Esophagus squamous epithelium (tissue), 5 donors: ENCODE measurements at places on chromosomes 6 and 20.

DNA sequence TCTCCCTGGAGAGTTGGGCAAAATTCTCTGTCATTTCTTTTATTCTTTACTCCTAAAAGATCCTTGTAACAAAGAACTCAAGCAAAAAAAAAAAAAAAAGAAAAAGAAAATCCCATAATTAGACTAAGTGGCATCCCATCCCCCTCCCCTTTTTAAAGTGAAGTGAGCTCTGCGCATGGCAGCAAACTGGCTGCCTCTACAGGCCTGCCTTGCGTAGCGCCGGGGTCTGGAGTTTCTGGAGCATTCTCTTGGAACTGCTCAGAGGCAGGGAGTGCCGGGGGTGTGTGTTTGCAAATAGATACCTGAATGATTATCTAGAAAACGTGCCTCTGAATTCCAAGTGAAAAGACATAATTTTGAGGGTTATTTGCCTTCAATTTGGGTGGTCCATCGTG, 48.1 kb downstream of the FOXC1 start:
- H3K4me1 ChIP-seq: no peaks in the 10 kb centered on the region
- H3K4me3 ChIP-seq: no peak overlapping the region
- no peak for DNase-seq
- no peak overlapping the region for H3K27ac ChIP-seq
- no peaks in the 10 kb centered on the region for H3K27me3 ChIP-seq

DNA sequence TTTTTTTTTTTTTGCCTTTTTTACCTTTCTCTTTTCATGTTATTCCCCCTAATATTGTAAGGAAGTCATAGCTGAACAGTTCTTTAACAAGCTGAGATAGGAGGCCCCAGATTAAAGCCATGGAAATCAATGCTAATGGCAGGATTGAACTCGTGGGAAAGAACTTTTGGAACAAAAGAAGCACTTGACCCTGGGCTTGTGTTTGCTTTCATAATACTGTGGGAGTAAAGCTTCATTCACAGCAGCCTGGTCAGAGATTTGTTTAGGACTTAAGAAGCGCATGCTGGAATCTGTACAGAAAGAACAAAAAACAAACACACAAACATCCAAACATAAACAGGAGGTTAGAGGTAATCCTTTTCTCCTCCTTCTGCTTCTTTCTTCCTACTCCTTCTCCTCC, 5.1 kb downstream of the HEY2 start:
- DNase-seq: no peak
- H3K27ac ChIP-seq: no peak overlapping the region
- no peak overlapping the region for H3K4me3 ChIP-seq
- H3K27me3 ChIP-seq: no peaks in the 10 kb centered on the region
- H3K36me3 ChIP-seq: peaks cover 14% of the 10 kb centered on the region

GRCh38 chr20:23116311-23117089, 30.4 kb upstream of the CD93 start:
- H3K27ac ChIP-seq: peak overlapping the region; percentile 58
- no peaks in the 10 kb centered on the region for H3K27me3 ChIP-seq
- peaks cover 56% of the 10 kb centered on the region for H3K4me1 ChIP-seq
- H3K4me3 ChIP-seq: no peak overlapping the region
- no peak for DNase-seq

DNA sequence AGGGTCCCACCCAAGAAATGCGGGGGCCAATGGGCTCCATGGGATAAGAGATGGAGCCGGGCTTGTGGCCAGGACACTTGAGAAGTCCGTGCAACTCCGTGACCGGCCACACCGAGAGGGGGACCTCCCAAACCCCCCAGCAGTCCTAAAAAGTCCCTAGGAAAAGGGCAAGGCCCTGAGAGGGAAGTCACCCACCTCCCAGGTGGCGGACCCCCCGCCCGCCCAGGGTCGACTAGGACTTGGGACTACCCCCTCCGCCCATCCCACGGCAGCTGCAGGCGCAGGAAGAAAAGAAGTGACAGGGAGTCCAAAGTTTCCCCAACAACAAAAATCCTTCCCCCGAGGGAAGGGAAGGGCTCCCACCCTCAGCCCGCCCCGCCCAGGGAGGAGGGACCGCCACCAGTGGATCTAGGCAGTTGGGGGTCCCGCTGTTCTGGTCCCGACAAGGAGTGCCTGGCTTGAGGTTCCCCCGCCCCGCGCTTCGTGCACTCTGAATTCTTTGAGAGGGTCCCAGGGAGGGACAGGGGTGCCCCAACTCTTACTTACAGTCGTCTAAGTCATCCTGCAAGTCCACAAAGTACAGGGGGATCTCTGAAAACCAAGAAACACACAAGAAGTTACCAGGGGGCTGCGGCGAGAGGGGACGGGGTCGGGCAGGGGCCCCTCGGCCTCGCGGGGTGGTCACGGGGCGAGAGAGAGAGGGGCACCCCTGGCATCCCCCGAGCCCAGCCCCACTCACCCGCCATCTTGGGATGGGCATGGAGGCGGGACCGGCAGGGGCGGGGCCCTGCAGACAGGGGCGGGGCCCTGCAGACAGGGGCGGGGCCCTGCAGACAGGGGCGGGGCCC, 611 bp upstream of the RAB22A start:
- peak overlapping the region; percentile 100 for H3K4me3 ChIP-seq
- H3K27me3 ChIP-seq: no peaks in the 10 kb centered on the region
- H3K4me1 ChIP-seq: peaks cover 6% of the 10 kb centered on the region
- H3K36me3 ChIP-seq: no peaks in the 10 kb centered on the region

GRCh38 chr6:32621372-32621771, 15.8 kb upstream of the HLA-DQA1 start:
- H3K4me1 ChIP-seq: no peaks in the 10 kb centered on the region
- no peak overlapping the region for H3K27ac ChIP-seq
- no peak overlapping the region for H3K4me3 ChIP-seq
- no peaks in the 10 kb centered on the region for H3K27me3 ChIP-seq
- no peaks in the 10 kb centered on the region for H3K36me3 ChIP-seq
- DNase-seq: no peak

DNA sequence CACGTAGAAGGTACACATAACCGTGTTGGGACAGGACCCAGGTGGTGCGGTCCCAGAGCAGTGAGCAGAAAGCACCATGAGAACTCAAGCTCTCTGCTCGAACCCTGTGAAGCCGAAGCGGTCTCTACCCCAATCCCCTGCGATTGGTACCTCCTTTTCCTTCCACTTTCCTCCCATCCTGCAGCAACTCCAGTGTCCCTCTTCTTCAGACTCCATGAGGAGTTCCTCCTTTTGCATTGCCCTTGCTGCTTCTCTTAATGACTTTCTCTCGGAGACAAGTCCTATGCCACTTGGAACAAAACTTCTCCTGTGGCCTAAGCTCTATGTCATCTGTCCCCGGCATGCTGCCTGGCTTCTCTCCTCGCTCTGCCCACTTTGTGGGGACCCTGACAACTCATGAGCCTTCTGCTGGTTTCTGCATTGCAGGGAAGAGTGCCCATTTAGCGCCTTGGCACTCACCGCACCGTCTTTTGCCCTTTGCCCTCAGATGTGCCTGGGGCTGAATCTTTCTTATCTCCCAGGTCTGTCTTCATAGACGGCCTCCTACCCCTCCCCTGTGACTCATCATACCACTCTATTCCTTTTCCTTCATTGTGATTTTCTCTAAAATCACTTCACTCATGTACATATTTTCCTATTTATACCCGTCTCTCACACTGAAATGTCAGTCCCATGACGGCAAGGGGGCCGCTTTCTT, 9.2 kb upstream of the ZNF831 start:
- no peak for DNase-seq
- H3K4me3 ChIP-seq: no peak overlapping the region
- H3K27me3 ChIP-seq: no peaks in the 10 kb centered on the region
- no peaks in the 10 kb centered on the region for H3K36me3 ChIP-seq
- H3K4me1 ChIP-seq: peaks cover 83% of the 10 kb centered on the region

- DNase-seq: no peak
- H3K27me3 ChIP-seq: no peaks in the 10 kb centered on the region
- H3K4me1 ChIP-seq: no peaks in the 10 kb centered on the region
- H3K36me3 ChIP-seq: no peaks in the 10 kb centered on the region
- no peak overlapping the region for H3K27ac ChIP-seq
- no peak overlapping the region for H3K4me3 ChIP-seq
Measured at GRCh38 chr6:144896871-144897270, 611.7 kb downstream of the UTRN start.

DNA sequence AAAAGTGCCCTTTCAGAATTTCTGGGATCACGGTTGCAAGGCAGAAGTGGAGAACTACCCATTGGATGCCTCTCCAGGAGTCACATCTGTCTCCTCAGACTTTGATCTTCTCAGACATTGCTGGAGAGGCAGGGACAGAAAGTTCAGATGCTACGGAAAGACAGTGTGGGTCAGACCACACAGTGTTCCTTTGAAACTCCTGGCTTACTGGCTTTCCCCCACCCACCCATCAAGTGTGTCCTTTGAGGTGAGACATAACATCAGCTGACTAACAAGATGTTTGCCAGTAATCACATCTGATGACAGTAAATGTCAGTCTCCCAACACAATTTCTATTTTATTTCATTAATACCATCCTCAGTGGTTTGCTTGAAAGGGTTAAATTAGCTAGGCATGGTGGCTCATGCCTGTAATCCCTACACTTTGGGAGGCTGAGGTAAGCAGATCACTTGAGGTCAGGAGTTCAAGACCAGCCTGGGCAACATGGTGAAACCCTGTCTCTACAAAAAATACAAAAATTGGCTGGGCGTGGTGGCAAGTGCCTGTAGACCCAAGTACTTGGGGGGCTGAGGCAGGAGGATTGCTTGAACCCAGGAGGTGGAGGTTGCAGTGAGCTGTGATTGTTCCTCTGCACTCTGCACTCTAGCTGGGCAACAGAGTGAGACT, 67.2 kb upstream of the SNX9 start:
- no peak for DNase-seq
- H3K4me1 ChIP-seq: peaks cover 6% of the 10 kb centered on the region
- H3K27ac ChIP-seq: no peak overlapping the region

DNA sequence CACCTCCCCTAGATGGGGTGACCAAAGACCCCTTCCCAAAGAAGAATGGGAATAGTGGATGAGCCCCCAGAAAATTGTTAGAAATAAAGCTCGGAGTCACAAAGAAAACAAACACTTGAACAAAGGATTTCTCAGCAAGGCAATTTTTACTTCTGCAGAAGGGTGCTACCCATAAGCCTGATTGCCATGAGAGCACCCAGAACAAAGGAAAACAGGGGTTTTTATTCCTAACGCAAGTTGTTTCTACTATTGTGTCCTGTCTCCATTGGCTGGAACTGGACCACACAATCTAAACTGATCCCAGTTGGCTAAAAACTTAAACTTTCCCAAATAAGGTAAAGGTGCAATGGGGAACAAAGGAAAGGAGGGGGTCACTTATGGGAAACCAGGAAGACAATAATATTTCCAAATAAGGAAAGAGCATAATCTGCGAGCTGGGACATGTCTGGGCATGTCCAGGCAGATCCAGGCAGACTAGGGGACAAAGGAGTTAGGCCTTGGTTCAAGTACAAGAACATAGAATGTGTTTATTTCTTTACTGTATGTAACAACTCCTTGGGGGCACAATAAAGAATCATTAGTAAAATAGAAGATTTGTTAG, 20.0 kb downstream of the HLA-B start:
- H3K27me3 ChIP-seq: no peaks in the 10 kb centered on the region
- no peak overlapping the region for H3K4me3 ChIP-seq
- H3K36me3 ChIP-seq: no peaks in the 10 kb centered on the region
- DNase-seq: no peak
- no peaks in the 10 kb centered on the region for H3K4me1 ChIP-seq

DNA sequence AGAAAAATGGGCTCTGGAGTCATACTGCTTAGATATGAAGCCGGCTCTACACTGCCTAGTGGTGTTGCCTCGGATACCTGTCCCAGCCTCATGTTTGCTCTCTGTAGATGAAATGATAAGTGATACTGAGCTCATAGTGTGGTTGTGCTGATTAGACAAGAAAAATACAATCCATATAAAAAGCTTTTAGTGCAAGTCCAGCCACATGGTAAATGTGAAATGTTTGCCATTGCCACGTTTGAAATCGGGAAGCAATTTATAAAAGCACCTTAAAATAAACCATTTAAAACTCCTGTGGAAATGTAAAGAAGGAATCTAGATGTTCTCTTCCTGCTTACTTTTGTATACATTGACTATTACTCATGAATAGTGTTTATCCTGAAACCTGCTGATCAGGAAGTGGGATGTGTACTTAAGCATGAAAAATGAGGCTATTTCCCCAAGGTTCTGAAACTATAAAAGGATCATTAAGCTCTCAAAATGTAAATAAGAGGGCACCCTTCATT, 13.1 kb upstream of the PBOV1 start:
- peaks cover 4% of the 10 kb centered on the region for H3K4me1 ChIP-seq
- no peaks in the 10 kb centered on the region for H3K27me3 ChIP-seq
- H3K4me3 ChIP-seq: no peak overlapping the region
- no peak for DNase-seq
- H3K36me3 ChIP-seq: no peaks in the 10 kb centered on the region

- H3K27ac ChIP-seq: peak within 1 kb of the TSS; percentile 87
- H3K27me3 ChIP-seq: no peaks in the 10 kb centered on the region
- H3K4me3 ChIP-seq: peak within 1 kb of the TSS; percentile 90
Measured at GRCh38 chr6:7910654-7911344, at the start of gene TXNDC5. Gene TXNDC5 (minus strand): TSS chr6:7910788. CDS start chr6:7910776, 12 bp downstream.

DNA sequence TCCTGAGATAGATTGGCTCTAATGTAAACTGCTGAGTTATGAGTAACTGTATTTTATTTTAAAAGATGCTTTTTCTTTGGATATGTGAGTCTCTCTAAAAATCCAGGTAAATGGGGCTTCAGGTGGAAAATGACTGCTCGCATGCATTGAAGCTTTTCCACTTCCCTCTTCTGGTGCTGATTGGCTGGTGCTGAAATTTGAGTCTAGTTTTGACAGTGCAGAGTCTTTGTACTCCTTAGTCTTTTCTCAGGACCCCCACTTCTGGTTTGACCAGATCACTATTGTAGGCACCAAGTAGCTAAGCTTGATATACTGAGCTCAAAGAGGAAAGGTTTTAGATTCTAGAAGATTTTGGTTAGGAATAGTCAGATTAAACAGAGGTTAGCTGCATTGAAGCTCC, 60.7 kb upstream of the TULP4 start:
- peaks cover 11% of the 10 kb centered on the region for H3K4me1 ChIP-seq
- H3K4me3 ChIP-seq: no peak overlapping the region
- H3K36me3 ChIP-seq: no peaks in the 10 kb centered on the region
- no peak for DNase-seq
- H3K27ac ChIP-seq: no peak overlapping the region
- H3K27me3 ChIP-seq: no peaks in the 10 kb centered on the region

DNA sequence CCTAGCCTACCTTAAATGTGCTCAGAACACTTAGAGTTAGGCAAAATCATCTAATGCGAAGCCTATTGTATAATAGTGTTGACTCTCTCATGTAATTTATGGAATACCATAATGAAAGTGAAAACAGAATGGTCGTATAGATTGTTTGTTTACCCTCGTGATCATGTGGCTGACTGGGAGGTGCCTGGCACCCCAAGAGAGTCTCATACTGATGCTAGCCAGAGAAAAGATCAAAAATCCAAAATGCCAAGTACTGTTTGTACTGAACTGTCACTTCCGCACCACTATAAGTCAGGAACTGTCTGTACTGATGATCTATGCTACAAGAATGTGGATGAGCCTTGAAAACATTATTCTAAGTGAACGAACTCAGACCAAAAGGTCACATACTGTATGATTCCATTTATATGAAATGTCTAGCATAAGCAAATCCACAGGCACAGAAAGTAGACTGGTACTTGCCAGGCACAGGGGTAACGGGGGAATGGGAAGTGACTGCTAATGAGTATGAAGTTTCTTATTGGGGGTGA, 22.4 kb downstream of the ZMYND8 start:
- no peaks in the 10 kb centered on the region for H3K36me3 ChIP-seq
- H3K27ac ChIP-seq: peak overlapping the region; percentile 91
- peak overlapping the region; percentile 7 for H3K4me3 ChIP-seq
- DNase-seq: no peak
- no peaks in the 10 kb centered on the region for H3K27me3 ChIP-seq

- H3K27ac ChIP-seq: no peak overlapping the region
- H3K36me3 ChIP-seq: no peaks in the 10 kb centered on the region
- H3K27me3 ChIP-seq: no peaks in the 10 kb centered on the region
Measured at GRCh38 chr6:76677017-76677416, 604.6 kb upstream of the IMPG1 start.
